SHP77 (cell line): ENCODE measurements at places on chromosomes 2 and 18.

- no peak for DNase-seq
Measured at GRCh38 chr2:227606476-227606875, 7.8 kb downstream of the SCYGR2 start.

DNA sequence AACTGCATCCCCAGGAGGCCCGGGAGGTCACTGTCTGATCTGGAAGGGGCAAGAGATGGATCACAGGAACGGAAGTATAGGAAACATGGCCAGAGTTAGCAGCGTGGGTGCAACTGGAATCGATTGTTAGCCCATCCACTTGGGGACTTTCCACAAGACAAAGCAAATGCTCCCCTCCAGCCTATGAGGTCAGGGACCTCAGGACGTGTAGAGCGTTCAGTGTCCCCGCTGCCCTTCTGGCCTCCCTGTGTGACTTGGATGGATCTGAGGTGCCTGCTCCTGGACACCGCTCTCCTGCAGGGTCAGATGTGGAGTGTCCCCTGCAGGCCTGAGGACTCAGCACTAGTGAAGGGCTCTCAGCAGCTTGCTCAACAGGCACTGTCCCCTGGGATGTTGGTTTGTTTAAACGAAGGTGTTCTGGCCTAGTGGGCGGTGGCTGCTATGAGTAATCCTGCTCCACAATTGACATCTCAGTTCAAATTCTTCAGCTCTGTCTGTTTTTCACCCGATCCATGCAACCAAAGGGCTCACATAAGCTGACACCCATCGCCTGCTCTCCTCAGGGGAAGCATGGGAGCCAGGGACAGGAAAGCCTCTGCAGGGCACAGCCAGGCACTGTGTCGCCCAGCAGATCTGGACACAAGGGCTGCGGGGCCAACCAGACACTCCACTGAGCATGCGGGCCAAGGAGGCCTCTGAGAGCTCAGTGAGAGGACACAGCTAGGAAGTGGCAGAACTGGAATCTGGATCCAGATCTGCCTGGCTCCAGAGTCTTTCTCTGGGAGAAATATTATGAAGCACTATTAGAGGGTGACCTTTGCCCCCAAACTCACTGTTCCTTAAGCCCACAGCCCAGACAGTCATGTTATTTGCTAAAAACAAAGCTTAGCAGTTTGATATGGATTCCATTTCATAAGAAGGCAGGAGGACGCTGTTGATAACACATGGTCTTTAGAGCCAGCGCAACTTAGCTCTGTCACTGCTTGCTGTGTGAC, 78.5 kb downstream of the RHOB start:
- no peak for DNase-seq

- no peak for DNase-seq
Measured at GRCh38 chr2:29273004-29273684, 157.9 kb downstream of the CLIP4 start.

- peak; percentile 83 for DNase-seq
Measured at GRCh38 chr18:10519999-10520935, 5.6 kb upstream of the NAPG start.

GRCh38 chr2:108182489-108182888, 57.3 kb upstream of the SULT1C3 start:
- DNase-seq = peak; percentile 75
